Fibroblast of mammary gland (primary cell): ENCODE measurements at places on chromosomes 7 and 10.

DNA sequence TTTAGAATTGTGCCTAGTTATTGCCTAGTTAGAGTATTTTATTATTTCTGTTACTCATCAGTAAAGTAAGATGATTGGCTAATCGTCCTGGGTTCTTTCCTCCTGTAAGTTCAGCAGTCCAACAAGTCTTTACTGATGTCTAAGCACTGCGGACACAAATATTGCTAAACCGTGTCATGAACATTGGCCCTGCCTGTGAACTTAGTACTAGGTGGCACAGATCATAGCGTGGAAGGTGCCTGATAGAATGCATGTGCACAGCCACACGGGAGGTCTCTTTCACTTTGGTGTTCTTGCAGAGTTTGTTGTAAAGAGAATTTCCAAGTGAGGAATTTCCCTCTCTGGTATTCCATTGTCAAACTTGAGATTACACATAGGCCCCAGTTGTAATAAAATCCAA, 38.0 kb downstream of the RBM33 start:
- DNase-seq, result no peak

GRCh38 chr10:124157271-124157681, 63.9 kb upstream of the CHST15 start:
- DNase-seq, result no peak

GRCh38 chr10:127207081-127207480, 10.7 kb upstream of the INSYN2A start:
- DNase-seq, result no peak

- DNase-seq, result peak; percentile 72
Observed at GRCh38 chr7:90629297-90629918, 33.3 kb downstream of the CDK14 start.

DNA sequence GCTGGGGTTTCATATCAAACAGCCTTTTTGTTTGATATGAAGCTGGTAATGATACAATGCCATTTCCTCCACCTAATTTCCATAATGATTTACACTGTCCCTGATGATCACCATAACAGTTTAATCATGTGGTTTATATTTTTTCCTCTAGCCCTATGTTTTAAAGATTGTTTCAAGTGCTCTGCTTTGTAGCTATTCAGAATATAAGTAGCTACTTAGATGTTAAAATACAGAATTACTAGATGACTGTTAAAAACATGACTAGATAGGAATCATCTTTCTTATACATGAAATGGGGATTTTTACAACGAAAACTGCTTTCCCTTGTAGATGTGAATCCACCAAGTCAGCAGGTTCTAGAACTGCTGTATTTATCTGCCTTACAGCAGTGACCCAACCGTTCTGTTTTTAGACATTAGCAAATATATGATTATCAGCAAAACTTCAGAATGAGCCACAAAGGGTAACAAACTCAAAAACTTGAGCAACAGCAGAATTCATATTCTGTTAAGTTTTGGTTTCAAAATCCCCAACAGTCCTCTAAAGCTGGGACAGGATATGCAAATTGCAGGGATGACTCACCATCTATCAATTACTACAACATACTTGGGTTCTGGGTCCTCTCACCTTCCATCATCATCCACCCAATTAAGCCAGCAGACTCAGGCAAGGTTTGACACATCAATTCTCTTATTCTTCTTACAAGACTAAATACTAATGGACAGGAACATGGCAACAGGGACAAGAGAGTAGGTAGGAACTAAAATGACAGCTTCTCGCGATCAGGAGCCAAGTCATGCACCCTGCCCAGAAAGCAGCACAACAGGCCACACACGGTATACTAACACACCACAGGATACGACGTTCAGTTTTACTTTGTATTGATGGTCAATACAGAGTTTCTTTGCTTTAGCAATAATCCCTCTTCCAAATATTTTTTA, 83.9 kb downstream of the PIP4K2A start:
- peak; percentile 69 for DNase-seq

DNA sequence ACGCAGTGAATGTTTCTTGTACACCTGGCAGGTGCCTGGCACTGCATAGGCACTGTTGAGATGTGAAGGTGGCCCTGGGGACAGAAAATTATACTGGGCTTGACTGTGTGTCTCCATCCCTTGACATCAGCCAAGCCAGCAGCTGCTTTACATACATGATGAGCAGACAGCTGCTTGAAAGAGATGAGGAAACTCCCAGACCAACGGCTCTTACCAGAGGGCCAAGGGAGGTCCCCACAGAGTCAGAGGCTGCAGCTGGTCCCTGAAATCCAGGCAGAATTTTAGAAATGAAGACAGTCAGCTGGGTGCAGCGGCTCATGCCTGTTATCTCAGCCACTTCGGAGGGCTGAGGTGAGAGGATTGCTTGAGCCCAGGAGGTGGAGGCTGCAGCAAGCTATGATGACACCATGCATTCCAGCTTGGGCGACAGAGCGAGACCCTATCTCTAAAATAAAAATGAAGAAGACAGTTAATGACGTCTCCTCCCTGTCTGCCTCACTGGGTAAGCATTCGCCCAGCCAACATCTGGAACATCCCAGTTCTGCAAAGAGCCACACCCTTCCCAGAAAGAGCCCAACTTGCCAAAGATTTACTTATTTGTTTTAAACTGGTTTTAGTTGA, 17.6 kb downstream of the LIMK1 start:
- peak; percentile 51 for DNase-seq

GRCh38 chr10:121698336-121698735, 100.1 kb upstream of the FGFR2 start:
- DNase-seq, result no peak

GRCh38 chr10:91551856-91552255, 81.0 kb downstream of the PPP1R3C start:
- peak; percentile 72 for DNase-seq

DNA sequence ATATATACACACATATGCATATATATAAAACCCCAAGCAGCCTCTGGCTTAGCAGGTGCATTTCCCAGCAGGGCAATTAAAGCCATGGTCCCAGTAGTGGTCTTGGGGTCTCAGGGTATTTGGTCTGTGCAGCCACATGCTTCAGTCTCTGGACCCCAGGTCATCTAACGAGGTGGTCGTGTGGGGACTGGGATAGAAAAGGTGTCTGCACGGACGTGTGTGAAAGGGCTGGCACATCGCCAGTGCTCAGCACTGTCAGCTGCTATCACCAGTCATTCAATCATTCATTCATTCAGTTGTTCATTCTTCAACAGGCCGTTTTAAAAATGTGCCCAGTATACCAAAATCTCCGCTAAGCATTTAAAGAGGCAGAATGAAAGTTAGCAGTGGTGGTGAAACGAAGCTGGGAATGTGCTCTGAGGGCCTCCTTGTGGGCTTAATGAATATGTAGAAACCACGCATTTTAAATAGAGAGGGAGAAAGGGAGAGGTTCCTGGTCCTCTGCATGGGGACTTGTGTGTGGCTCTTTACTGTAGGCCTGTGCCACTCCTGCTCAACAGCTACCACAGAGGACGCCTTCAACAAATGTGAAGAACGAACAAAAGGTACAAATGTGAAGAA, 170.4 kb downstream of the EGFR start:
- DNase-seq, result no peak

DNA sequence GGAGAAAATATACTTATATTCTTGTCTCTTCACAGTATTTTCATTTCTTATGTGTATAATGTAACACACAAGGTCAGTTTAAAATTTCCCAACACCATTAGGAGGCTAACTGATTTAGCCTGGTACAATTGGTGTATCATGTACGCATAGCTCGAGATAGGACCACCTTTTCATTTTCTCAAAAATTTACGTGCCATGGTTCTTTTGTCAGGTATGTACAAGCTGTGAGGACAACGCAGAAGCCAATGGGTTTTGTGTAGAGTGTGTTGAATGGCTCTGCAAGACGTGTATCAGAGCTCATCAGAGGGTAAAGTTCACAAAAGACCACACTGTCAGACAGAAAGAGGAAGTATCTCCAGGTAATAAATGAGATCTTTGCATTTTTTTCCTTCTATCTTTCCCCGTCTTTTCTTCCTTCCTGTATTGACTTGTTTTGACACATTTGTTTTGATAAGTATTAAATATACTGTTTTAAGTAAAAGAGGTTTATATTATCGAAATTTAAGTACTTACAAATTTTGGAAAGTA, 55.0 kb downstream of the TRIM24 start:
- no peak for DNase-seq

DNA sequence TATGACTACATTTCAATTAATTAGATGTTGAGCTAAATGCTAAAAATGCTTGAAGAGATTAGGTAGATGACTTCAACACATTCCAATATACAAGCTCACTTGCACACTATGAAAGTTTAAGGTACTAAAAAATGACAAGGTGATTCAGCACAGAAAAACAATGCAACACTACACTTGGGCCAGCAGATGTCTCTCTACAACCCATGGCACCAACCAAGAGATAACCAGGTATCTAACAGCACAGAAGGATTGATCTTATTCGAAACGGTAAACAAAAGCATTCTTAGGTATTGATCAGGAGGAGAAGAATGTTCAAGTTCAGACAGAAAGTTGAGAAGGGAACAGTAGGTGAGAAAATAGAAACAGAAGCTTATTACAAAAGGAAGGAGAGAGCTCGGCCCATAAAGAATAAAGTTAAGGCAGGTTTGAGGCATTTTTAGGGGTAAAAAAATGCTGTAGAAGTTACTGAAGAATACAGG, 248.2 kb upstream of the KLF14 start:
- peak; percentile 66 for DNase-seq

GRCh38 chr10:122021379-122021778, 32.4 kb downstream of the TACC2 start:
- DNase-seq, result peak; percentile 62

DNA sequence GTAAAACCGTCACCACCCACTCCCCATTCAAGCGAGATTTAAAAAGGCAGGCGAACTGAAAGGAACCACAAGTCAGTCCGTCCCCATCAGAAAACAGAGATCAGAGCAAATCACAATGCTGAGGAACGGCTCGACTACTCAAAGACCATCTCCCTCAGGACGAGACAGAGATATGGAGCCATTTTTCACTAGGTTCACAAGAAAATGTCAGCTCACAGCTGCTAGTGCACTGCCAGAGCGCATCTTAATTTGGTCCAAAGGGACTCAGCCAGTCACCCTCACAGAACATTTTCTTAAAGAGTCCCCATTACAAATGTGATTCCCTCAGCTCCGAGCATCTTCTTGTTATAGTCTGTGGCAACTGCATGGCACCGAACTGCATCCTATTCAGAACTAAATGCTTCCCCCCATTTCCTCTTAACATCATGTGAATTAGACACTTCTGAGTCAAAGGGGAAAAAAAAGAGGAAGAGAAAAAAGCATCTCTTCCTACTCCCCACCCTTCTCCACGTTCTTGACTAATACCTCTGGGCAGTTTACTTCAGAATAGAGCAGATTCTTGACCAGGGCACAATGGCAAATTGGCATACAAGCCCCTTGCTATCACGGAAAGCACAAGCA, 683.9 kb downstream of the MAGI2 start:
- peak; percentile 13 for DNase-seq

- DNase-seq, result peak; percentile 18
Observed at GRCh38 chr7:95229301-95229700, 95.0 kb downstream of the PON1 start.

DNA sequence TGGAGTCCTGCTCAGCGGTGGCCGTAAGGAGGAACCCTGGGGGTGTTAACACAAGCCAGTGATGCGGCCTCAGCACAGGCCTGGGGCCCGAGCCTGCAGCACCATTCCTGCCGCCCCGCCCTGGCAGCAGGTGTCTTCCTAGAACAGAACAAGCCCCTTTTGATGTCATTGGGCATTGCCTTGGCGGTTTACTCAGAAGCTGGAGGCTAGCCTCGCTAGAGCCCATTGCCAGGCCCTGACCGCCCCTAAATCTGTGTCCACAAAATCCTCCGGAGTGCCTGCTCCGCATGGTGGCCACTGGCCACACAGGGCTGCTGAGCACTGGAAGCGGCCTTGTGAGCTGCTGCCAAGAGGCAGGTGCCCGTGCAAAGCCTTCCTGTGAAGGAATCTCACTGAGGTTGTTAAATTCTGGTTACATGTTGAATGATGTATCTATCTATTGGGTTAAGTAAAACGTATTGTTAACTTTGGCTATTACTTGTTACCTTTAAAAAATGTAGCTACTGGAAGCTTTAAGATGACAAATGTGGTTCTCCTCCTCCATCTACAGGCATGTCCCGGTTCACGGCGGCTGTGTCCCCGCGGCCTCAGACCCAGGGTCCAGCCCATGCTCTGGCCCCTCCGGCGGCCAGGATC, 1.2 kb upstream of the INPP5A start:
- no peak for DNase-seq

DNA sequence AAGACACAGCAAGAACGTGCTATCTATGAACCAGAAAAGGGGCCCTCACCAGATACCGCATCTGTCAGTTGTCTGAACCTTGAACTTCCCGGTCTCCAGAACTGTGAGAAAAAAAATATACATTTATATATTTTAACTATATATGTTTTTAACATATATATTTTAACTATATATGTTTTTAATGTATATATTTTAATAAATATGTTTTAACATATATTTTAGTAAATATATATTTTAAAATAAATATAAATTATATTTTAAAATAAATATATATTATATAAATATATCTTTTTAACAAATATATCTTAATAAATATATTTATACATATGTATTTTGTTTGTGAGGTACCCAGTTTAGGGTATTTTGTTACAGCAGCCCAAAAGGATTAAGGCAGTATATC, 958.2 kb upstream of the AUTS2 start:
- no peak for DNase-seq

- peak; percentile 67 for DNase-seq
Observed at GRCh38 chr10:100743626-100744135, 1.7 kb upstream of the PAX2 start.

- no peak for DNase-seq
Observed at GRCh38 chr7:32378988-32379387, 111.2 kb downstream of the LSM5 start.

- DNase-seq, result no peak
Observed at GRCh38 chr7:47438411-47439029, 143.4 kb downstream of the TNS3 start.

DNA sequence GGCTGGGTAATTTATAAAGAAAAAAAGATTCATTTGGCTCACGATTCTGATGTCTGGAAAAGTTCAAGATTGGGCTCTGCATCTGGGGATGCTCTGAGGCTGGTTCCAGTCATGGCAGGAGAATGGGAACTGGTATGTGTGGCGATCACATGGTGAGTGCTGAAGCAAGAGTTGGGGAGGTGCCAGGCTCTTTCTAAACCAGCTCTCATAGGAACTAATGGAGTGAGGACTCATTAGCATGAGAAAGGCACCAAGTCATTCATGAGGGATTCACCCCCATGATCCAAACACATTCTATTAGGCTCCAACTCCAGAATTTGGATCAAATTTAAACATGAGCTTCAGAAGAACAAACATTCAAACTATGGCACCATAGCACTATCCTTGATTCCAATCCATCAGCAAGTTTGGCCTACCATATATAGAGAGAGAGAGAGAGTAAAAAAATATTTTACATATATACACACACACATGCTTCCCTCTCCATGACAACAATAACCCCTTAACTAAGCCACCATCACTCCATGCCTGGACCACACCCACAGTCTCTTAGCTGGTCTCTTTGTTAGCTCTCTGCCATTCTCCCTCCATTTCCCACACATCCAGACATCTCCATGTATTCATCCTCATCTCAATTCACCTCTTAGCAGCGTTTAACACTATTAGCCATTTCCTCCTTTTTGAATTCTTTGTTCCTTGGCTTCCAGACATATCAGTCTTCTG, 57.9 kb downstream of the NPY start:
- peak; percentile 12 for DNase-seq
